ENCODE measurements at places on chromosomes 2 and 18.

- no peak for DNase-seq
These were observed 94.0 kb upstream of the NFU1 start for GRCh38 chr2:69531186-69531585.

- no peak for DNase-seq
These were observed 60.3 kb downstream of the VRK2 start for GRCh38 chr2:58106896-58107295.

DNA sequence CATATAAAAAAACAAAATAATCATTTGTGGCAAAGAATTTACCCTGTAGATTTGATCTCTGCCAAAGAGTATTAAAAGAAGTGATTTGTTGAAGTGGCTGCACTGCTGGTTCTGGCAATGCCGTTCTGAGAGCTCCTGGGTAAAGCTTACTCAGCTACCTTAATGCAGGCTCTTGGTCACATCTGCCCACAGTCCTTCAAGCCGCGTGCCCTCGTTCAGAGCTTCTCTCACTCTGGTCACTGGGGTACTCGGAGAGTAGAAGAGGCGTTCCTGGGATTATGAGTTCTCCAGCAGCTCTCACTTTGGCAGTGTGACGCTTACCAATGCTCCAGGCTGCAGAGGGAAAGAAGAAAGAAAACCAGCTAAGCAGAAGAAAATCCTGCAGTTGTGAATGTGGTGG is 57.9 kb downstream of the ACVR1 start:
- DNase-seq = no peak

- DNase-seq = no peak
These were observed 43.9 kb downstream of the KDM3A start for GRCh38 chr2:86485103-86485502.

DNA sequence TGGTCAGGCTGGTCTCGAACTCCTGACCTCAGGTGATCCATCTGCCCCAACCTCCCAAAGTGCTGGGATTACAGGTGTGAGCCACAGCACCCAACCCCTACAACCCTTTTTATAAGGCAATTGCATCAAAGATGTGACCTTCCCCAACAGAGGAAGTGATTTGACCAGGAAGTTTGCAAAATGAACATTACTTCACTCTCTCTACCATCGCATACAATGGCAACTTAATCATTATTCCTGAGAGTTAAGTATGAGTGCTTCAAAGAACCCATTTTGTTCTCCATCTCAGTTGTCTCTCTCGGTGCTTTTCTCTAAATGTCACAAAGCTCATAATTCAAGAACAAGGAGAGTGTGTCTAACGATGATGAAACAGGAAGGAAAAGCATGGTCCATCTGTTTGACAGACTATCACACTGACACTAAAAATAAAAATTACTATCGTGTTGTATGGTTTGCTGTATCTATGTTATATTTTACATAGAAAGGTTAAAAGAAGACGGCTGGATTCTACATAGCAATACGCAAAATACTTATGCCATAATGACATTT is 18.1 kb upstream of the CREG2 start:
- no peak for DNase-seq

DNA sequence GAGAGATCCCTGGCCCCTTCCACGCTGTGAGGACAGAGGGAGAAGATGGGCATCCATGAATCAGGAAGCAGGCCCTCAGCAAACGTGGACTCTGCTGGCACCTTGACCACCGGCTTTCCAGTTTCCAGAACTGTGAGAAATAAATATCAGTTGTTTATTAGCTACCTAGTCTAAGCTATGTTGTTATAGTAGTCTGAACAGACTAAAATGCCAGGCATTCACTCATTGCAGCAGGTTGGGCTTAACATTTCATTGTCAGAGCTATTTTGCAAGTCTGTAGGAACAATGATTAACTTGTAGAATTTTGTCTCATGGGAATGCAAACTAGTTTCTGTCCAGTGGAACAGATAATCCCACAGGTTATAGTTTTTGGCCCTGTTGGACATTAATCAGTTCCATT is 24.8 kb upstream of the TBC1D8 start:
- DNase-seq = no peak

GRCh38 chr2:30611583-30611982 is 164.5 kb downstream of the LCLAT1 start:
- DNase-seq = no peak

DNA sequence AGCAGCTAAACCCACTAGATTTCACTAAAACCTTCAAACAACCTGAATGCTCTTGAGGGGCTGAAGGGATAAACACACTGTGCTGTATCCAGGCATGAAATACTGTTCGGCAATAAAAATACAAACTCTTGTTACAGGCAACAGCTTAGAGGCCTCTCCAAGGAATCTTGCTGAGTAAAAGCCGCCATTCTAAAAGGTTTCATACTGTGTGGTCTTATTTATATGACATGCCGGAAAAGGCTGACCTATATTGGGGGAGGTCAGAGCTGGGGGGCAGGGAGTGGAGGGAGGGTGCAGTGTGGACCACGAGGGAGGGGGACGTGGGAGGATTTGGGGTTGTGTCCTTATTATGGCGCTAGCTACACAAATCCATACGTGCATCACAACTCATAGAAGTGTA is 136.2 kb downstream of the MBP start:
- DNase-seq = no peak

DNA sequence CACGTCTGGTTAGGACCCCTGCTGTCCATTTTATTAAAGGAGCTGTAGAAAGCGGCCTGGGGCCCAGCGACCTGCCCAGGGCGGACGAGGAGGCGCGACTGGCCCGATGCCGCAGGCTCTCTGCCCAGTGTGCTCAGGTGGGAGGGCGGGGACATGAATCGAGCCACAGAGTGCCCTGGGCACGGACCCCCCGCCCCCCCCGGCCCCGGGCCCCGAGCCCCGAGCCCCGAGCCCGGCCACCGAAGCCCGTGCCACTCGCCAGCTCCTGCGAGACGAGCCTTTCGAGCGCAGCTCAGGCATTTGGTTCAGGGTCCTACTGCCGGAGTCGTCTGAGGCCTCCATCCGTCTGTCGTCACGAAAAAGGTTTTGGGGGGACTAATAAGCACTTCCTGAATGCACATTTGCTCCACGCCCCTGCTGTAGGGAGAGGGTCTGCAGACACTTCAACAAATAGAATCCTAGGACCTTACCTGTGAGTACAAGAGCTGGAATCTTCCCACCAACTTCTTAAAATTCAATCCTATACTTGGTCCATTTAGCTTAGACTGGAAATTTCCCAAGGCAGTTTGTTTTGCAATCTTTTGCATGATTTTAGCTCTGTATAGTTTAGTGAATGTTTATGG is 602 bp upstream of the ADAM17 start:
- DNase-seq = no peak

- DNase-seq = no peak
These were observed 54.3 kb downstream of the NEB start for GRCh38 chr2:151679994-151680393.

DNA sequence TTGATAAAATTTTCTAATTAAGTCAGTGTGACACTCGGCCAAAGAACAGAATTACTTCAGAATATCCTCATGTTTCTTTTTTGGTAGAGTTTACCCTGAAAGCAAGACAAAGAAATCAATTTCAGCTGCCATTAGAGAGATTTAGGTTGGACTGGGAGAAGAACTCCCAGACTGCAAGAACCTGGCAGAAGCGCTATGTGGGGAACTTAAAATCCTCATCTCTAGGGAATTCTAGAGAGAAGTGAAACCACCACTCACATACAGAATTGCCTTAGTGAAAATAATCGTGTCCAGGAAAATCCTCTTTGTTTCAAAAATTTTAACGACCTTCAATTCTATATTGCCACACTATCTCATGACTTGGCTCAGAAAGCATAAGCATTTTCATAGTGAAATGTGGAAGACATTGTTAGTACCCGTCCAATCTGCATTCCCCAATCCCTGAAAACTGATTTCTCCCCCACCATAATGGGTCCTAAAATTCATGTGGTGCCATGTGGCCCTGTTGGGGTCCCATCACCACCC is 297.3 kb upstream of the MEIS1 start:
- DNase-seq = no peak

DNA sequence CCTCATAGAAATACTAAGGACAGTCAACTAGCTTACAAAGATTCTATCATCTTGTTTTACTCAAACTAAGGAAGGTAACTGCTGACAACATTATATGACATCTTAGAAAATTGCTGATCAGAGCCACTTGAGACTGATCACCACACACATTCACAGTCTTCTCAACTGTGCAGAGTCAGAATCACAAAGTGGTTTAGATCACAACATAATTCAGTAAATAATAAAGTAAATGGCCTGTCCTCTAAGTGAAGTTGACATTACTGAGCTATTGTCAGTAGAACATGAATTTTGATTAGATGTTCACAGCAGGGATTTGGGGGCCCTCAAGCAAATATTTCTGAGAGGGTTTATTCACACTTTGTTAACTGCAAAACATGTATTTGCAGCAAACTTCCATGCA is 28.5 kb downstream of the NOL4 start:
- no peak for DNase-seq

DNA sequence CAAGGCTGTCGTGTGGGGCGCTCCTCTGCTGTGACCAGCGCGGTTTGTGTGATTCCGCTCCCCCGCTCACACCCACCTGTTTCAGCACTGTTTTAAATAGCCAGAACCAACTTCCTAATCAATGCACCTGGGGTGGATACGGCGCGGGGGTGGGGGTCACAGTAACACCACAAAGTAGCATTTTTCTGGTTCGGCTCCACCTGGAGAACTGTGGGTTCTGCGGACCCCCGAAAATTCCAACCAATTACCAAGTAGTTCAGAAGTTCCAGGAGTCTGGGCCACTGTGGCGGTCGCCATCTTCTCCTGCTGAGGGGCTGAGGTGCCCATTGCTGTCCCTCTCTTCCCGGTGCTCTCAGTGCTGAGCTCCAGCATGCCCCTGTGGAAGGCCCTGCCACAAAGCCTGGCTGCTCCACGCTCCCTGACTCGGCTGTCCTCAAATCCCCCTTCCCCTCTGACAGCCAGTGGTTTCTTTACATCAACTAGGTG is 79.4 kb downstream of the GFPT1 start:
- no peak for DNase-seq

DNA sequence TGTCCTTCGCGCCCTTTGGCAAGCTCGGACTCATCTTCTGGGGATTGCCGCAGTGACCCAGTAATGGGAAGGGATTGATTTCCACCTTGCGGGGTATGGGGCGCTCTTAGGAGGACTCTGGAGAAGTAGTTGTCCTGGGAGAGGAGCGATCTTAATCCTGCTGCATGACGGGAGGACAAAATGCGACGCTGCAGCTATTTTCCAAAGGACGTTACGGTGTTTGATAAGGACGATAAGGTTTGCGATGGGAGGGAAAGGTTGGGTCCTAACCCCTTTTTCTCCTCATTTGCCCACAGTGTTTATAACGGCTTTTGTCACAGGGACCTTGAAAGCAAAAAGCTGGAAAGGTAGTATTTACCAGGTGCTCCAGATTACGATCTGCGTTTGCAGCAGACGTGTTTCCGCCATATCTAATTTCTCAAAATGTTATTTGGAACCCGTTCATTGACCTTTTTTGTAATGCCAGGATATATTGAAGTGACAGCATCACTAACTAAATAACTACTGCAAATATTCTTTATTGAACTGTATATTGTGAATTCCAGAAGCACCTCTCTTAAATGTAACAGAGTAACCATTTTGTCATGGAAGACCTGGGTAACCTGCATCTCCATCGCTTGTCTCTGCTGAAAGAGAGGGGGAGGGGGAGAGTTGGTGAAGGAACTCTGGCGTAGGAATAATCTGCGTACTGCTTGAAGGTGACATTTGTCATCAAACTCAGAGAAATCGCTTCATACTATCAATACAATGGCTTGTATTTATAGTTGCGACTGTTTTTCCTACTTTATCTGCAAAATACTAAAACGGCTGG is 590 bp downstream of the MDH1 start:
- no peak for DNase-seq

- no peak for DNase-seq
These were observed 138.1 kb upstream of the CHAC2 start for GRCh38 chr2:53629501-53629900.

DNA sequence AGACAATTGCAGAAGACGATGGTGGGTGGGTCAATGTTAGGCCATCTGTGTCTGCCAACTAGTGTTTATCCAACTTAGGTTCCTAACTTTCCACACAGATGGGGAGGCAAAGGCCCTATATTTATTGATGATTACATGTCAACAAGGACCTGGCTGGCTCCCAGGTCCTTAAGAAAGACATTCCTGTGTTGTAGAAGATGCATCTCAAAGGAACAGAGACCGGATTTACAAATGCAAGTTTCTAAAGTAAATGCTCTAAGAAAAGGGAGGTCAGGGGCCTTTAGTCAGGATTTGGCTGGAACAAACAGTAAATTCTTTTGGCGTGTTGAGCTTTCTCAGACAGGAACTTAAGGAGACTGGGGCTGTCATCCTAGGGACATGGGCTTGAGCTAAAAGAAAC is 175.0 kb downstream of the SH3BP4 start:
- peak; percentile 30 for DNase-seq

DNA sequence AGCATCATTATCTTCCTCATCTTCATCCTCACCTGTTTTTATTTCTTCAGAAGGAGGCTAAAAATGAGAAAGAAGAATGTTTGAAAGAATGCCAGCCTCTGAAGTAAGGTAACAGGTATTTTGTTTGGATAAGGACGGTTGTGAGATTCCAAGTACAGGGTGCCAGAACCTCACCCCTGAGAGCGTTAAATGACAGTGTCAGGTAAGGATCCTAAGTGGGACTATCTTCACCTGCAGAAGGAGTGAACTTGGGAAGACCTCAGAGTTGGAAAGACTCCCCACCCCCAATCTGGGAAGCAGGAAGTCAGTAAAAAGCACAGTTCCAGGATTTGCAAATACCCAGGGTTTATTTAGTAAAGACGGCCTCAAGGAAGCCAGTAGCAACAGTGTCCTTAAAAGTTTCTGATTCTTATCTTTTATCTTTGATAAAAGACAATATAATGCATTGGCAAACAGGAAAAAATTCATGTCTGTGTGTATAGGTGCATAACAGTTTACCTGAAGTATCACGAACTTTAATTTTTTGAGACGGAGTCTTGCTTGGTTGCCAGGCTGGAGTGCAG is 52.3 kb downstream of the THOC1 start:
- no peak for DNase-seq

GRCh38 chr2:31296641-31297287 is 62.8 kb downstream of the EHD3 start:
- no peak for DNase-seq

DNA sequence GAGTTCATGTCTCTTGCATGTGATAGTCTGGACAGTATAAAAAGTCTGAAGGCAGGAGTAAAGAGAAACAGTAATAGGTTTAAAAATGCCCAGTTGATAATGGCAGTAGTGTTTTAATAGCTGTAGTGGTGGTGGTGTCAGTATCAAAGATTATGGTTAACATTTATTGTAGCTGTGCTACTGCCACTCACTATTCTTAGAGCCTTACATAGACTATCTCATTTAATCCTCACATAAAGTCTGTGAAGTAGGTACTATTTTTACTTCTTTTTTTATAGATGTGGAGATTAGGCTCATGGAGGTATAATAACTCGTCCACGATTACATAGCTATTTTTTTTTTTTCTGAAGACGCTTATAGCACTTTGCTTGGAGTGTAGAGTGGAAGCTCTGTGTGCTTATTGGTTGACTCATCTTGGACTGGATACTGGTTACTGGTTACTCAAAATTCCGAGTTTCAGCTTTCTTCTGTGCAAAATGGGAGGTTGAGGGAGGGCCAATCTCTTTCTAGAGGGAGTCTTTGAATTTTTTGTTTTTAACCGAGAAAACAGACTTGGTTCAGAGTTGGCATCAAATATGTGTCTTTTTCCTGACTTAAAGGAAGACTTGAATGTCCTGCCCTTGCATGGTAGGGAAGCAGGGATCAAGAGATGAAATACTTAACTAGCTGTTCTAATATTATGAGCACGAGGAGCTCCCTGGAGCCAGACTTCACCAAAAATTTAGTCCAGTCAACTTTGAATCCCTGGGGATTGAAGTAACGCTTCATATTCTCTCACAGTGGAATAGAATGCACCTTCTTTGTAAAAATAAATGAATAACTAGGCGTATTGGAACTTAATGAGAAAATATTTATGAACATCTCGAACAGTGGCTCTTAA is 27.1 kb downstream of the CERS6 start:
- DNase-seq = no peak
